NCI-H524 (cell line): ENCODE measurements at places on chromosomes 4 and X.

DNA sequence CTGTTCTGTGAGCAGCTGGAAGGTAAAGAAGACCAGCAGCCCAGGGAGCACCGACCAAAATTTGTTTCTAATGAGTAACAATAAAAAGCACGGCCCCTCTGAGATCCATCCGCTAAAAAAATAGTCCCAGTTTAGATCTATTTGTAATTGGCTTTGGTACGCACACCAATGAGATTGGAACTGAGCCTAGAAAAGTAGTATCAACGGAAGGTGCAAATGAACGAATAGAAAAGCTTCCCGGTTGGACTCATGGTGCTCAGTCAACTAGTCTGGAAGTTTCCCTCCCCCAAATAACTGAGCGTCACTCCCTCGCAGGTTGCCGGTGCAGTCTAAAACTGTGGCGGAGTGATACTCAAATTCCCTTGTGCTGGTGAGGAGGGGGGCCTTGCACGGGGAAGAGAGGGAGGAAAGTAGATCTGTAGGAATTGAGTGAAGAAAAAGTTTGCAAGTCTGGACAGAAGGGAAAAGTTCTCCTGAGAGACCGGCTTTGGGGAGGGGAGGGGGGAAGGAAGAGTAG, at the start of gene COL4A5:
Gene COL4A5, plus strand, starts transcription at position 413 of the 517 bp plus-strand sequence. CDS start 288 bp downstream, outside the sequence.
- peak; percentile 70 for DNase-seq

DNA sequence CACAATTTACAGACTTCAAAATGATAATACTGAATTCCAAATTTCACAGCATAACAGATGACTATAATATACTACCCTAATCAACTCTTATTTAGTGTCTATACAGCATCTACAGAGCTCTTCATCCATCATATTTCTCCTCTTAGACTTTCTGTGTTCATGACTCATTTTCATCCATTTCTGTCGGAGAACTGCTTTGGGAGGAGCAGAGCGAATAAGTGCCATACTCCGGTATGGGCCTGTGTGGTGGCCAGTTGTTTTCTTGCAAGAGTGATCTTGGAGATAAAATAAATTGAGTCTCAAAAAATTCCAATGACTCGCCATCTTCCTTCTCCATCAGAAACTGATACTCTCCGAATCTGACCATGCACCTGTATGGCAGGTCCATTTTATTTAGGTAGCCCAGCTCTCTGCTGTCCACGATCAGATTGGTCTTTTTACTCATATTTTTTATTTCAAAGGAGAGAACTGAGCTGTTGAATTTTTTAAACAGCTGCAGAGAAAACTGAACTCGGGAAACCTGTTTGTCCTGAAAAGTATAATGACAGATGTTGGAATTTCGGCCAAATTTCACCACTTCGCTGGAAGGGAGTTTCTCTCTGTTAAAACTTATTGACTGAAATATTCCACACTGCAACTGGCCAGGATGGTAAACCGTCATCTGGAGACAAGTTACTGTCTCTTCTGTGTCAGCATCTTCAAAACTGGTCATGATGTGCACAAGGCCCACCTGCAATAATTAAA, 7.8 kb downstream of the TIFA start:
- DNase-seq, result no peak

DNA sequence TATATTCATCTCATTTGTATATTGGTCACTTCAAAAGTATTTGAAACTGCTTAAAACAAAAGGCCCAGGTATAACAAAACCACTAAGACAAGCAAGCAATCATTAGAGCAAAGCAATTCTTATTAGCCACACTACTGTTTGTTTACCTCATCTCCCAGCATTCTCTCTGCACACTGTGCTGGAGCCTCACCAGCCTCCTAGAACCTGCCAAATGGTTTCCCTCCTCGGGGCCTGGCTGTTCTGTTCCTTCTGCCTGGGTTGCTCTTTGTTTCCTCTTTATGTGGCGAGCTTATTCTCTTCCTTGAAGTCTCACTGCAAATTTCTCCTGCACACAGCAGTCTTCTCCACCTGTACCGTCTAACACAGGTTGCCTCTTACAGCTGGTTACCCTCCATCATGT, 67.5 kb upstream of the MND1 start:
- no peak for DNase-seq

- DNase-seq, result no peak
Observed at GRCh38 chr4:140344621-140345020, 28.8 kb upstream of the SCOC start.

GRCh38 chrX:41889317-41890025, 33.9 kb downstream of the CASK start:
- DNase-seq, result no peak
